ENCODE measurements at places on chromosomes 7 and 10.

GRCh38 chr10:116237970-116238369 lies 35.0 kb downstream of the GFRA1 start:
- DNase-seq = no peak

- DNase-seq = peak; percentile 89
These were observed 23.3 kb downstream of the BPGM start for GRCh38 chr7:134669845-134670373.

GRCh38 chr7:12369756-12370155 lies 33.9 kb downstream of the VWDE start:
- DNase-seq = no peak

DNA sequence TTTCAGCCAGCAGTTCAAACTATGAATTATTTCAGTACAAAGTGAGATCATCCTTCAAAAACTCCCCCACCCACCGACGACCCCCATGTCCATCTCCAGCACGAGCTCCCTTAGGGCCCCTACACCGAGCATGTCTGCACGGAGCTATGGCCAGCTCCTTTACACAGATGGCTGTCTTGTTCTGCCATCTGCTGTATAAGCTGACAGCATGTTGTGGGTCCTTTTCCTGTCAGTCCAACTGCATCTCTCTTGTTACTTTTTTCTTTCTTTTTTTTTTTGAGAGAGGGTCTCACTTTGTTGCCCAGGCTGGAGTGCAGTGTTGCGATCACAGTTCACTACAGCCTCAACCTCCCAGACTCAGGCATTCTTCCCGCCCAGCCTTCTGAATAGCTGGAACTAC lies 21.6 kb downstream of the NPC1L1 start:
- DNase-seq = no peak

GRCh38 chr7:6250364-6250833 lies 22.0 kb downstream of the CYTH3 start:
- DNase-seq = no peak

GRCh38 chr10:62379394-62379793 lies 5.2 kb downstream of the ZNF365 start:
- DNase-seq = no peak

GRCh38 chr7:26657686-26658388 lies 206.6 kb downstream of the SKAP2 start:
- no peak for DNase-seq

DNA sequence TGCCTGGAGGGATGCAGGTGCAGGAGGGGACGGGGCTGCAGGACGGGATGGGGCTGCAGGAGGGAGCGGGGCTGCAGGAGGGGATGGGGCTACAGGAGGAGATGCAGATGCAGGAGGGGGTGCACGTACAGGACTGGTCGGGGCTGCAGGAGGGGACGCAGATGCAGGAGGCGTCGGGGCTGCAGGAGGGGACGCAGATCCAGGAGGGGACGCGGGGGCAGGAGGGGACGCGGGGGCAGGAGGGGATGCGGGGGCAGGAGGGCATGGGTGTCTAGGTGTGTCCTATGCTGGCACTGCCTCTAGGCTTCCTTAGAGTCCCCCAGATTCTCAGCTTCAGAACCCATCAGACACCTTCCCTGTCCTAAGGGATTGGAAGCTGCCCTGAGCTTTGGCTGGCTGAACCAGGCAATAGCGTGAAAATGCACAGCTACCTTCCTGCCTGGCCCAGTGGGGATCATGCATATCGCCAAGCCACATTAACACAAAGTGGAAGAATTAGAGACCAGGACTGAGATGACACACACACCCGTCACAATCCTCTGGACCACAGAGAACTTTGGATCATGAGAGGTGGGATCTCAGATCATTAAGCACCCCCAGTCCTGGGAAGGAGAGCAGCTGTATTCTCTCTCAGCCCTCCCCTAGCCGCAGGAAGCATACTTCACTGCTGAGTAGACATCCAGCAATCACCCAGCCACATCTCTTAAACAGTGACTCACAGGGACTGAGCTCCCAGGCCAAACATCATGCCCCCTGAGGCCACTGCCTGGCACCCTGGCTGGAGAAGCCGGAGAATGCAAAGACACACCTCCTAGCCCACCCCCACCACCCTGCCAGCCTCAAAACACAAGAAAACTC lies 67.3 kb downstream of the VWA2 start:
- DNase-seq = peak; percentile 98
